Spleen (tissue), 13 donors: ENCODE measurements at places on chromosomes 3 and 15. TPM values are rescaled to one million over a fixed set of nuclear protein-coding genes. Genes with fewer than 3 reads are reported as not detected.

Gene SLC2A2
- polyA plus RNA-seq, result not detected

Gene SPINK8
- 0.52 TPM for polyA plus RNA-seq

Gene LIPC
- 0.70 TPM for polyA plus RNA-seq

Gene STRIT1
- not detected for polyA plus RNA-seq

DNA sequence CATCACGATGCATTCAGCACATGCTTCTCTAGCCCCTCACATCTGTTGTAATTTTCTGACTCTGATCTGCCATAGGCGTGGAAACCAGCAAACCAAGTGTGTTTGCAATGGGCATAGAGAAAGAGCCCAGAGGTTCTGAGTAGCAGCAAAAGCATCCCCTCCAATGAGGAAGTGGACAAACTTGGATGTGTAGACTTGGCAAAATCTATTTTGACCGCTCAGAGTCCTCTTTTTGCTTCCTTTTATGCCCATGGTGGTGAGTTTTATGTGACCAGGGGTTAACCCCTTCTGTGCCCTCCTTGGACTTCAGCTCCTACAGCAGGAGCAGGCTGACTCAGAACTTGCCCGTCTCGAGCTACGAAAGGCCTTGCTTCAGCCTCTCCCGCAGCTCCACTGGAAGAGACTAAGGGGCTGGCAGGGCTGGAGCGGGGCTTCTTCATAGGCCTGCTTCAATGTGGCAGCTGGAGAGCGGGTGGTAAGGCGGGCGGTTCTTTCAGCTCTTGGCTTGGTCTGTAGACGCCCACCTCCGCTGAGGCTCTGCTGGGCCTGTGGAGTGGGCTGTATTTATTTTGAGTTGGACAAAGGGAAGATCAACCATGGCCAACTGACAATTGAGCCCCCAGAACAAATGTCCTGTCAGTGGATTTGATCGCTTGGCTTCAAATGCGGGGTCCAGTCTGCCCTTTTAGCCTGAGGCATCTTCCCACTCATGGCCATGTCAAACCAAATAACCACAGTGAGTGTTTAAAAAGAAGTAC lies 6.5 kb upstream of the ETV5 start:
- DNase-seq, result no peak

- no peak for DNase-seq
Observed at GRCh38 chr3:108719178-108719806, 37.9 kb downstream of the RETNLB start.

Gene C3orf80
- 0.07 TPM for polyA plus RNA-seq

GRCh38 chr3:101720851-101721840 lies 3.3 kb upstream of the CEP97 start:
- no peak for DNase-seq

GRCh38 chr3:3875491-3875890 lies 76.3 kb downstream of the LRRN1 start:
- DNase-seq, result no peak

DNA sequence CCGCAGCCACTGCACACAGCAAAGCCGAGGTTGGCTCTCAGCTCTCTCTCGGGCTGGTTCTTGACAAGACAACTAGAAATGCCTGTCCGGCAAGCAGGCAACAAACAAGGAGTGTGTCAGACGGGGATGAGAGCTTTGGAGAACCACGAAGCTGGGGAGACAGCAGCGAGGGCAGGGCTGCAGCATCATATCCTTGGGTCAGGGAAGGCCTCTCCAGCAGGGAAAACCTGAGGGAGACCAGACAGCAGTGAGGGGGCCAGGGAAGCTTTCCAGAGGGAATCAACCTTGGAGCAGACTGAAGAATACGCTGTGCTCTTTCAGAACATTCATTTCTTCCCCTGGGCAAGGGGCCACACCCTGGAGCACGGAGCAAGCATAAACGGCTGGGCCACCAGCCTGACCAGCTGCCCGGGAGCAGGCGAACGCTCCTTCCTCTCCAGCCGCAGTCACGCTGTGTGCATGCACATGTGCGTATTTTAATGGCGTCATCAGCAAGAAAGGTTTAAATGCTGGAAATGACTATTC lies 58.7 kb downstream of the CHSY1 start:
- no peak for DNase-seq

Gene TLE3
- 23.7 TPM for polyA plus RNA-seq

DNA sequence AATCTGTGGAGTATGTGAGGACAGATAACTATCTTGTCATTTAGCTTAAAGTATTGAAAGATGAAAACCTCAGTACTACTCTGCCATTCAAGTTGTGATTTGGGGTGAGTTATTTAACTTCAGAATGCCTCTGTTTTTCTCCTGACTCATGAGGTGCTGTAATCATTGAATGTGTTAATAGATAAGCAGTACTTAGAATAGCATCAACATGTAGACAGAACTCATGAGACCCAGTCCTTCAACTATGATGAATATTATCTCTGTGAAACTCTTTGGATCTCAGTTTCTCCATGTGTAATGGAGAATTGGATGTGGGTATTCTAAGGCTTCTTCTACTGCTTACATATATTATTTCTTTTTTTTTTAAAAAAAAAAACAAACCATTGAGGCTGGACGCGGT lies 431.4 kb downstream of the GRM7 start:
- DNase-seq, result no peak

Gene SERINC4
- 0.29 TPM for polyA plus RNA-seq

DNA sequence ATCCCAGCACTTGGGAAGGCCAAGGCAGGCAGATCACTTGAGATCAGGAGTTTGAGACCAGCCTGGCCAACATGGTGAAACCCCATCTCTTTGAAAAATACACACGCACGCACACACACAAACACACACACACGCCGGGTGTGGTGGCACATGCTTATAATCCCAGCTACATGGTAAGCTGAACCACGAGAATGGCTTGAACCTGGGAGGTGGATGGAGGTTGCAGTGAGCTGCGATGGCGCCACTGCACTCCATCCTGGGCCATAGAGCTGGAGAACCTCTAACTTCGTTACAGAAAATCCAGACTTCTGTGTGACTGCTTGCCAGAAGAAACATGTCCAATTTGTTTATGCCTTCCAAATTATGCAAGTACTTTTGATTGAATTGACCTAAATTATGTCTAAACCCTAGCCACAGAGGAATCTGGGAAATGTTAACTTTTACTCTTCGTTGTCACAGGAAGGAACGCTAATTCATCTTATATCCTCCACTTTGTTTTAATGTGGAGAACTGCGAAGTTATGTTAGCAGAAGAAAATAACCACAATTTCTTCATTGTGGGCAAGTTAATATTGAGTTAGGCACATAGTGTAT lies 21.7 kb downstream of the TRIM59 start:
- DNase-seq, result no peak

GRCh38 chr15:93070551-93071296 lies 18.3 kb downstream of the RGMA start:
- no peak for DNase-seq

Gene CEP70
- 2.7 TPM for polyA plus RNA-seq

GRCh38 chr3:51585871-51586270 lies 47.4 kb downstream of the RAD54L2 start:
- no peak for DNase-seq

GRCh38 chr15:101781928-101782327 lies 21.4 kb upstream of the OR4F6 start:
- DNase-seq, result no peak

DNA sequence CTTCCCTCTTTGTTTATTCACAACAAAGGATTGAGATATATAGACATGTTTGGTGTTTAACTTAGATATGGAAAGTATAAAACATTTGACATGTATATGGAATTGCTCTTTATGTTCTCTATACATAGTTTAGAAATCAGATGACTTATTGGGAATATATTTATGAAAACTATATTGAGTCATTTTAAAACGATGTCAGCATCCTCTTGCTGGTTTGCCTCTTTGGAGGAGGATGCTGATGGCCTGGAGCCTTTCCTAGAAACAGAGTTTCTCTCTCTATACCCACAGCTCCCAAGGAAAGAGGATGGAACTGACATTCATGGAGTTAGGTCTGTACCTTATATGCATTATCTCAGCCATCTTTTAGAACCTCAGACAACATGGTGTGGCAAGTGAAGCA lies 40.3 kb downstream of the ZBTB38 start:
- no peak for DNase-seq

GRCh38 chr15:96960711-96961480 lies 630.4 kb downstream of the NR2F2 start:
- no peak for DNase-seq

GRCh38 chr3:51282931-51283330 lies 102.2 kb upstream of the MANF start:
- DNase-seq, result no peak

GRCh38 chr15:34708422-34708821 lies 46.4 kb downstream of the GJD2 start:
- DNase-seq, result no peak

DNA sequence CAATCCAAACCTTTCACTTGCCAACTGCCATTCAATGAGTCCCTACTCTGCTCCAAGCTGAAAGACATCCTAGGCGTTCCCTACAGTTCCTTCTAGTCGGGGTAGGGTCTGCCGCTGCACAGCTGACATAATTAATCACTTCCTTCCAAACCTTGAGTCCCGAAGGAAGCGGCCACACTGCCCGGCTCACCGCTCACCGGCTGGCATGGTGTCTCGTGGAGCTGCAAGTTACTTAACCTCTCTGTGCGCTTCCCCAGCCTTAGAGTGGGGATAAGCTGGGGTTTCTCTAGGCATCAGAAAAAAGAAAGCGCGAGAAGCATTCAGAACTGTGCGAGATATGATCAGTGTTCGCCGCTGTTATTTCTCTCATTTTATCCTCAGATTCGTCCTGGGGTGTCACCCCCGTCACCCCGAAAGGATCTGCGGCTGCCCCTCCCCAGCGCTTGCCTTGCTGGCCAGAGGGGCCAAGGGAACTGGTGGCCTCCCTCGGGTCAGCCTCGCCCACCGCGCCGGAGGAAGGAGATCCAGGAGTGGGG lies 748 bp downstream of the MRPS25 start:
- DNase-seq, result no peak

DNA sequence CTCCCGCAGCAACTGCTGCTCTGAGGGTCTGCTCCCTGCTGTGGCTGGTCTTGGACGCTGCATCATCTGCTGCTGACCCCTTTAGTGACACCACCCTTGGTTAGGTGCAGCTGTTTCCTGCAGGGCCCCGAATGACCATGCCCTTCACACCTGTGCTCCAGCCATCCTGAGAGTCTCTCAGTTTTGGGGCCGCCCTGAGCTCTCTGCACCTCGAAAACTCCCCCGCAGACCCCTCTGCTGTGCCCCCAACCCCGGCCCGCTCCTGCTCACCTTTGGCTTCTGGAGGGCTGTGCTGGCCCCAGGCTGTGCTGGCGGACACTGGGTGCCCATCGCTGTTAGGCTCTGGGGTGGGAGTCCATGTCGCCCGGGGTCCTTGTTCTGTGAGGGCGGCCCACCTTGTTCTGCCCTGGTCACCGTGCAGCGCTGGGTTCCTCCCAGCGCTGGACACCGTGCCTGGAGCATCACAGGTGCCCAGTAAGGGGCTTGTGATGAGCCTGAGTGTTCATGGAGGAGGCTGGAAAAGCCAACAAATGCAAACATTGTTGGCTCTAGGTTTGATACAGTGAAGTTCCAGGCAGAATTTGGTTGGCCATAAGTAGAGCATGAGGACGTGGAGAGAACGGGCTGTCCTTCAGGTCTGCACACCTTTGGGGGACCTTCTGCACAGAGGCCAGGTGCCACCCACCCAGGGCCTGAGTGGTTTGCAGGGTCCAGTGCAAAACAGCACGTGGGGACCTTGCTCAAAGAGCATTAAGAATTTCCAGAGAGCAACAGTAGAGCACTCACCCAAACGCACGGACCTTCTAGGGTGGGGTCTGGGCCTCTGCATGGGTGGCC lies 12.3 kb downstream of the ABTB1 start:
- DNase-seq, result peak; percentile 74

- DNase-seq, result no peak
Observed at GRCh38 chr15:86333819-86334218, 254.1 kb downstream of the AGBL1 start.

GRCh38 chr3:50656417-50657195 lies 18.1 kb upstream of the DOCK3 start:
- peak; percentile 27 for DNase-seq

- no peak for DNase-seq
Observed at GRCh38 chr15:70741677-70742293, 21.6 kb downstream of the UACA start.

DNA sequence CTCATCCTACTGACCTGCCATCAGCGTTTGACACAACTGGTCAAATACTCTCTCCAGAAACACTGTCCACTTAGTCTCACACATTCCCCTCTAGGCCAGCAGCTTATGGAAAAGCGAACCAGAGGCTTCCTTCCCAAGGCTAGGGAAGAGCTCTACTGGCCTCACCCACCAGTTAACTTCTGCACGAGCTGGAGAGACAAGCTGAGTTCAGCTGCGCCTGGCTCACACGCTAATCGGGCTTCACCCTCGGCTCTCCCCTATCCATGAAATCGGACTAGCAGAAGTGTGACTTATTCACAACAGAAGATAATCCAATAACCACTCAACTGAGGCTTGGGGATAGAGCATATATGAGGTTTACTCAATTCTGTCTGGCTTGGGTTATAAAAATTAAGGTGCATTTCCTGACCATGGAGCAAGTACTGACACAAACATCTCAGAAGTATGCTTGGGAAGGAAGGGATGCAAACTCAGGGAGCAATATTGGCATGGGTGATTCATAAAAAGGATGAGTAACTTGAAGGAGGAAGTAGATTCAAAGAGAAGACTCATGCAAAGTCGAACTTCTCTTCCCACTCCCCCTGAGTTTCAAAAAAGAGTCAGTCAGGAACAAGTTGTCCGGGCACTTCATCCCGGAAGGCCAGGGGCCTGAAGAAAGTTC lies 73.1 kb downstream of the XXYLT1 start:
- no peak for DNase-seq

- DNase-seq, result peak; percentile 55
Observed at GRCh38 chr15:64686130-64686735, 89.2 kb downstream of the RBPMS2 start.

DNA sequence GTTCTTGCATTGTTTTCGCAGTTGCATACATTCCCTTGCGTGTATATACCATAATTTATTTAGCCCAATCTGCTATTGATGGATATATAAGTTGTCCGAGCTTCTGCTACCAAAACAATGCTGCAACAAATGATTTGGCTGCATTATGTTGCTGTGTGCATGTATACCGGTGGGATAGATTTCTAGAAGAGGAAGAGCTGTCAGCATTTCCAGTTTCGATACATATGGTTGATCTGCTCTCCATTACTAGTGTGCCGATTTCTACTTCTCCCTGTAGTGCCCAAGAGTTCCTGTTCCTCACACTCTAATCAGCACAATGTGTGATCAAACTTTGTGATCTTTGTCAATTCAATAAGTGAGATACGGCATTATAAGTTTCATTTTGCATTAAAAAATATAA lies 92.8 kb upstream of the NMNAT3 start:
- no peak for DNase-seq

Gene CDC25A
- 0.65 TPM for polyA plus RNA-seq

DNA sequence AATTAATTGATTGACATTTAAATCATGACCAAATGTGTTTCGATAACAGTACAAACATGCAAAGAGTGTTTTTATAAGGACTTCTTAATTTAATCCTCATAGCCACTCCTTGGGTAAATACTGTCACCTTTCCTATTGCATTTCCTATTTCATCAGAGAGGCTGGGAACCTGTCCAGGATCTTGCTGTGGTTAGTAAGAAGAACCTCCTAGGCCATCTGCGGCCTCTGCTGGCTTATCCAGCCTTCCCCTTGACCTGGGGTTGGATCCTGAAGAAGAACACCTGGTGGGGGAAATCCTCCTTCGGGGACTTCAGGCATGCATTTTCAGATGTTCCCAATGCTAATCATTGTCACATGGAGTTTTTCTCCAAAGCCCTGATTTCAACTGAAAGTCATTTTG lies 25.5 kb downstream of the GLDN start:
- DNase-seq, result no peak

- no peak for DNase-seq
Observed at GRCh38 chr3:161239700-161240099, 18.6 kb downstream of the NMD3 start.

Gene USP8
- 24.5 TPM for polyA plus RNA-seq

Gene FAM174B
- 4.8 TPM for polyA plus RNA-seq
